Vagina (tissue), 2 donors: ENCODE measurements at places on chromosomes 13 and 19.

GRCh38 chr19:30882411-30883005 lies 466.7 kb downstream of the TSHZ3 start:
- no peak for DNase-seq
- H3K27ac ChIP-seq, result no peak overlapping the region

DNA sequence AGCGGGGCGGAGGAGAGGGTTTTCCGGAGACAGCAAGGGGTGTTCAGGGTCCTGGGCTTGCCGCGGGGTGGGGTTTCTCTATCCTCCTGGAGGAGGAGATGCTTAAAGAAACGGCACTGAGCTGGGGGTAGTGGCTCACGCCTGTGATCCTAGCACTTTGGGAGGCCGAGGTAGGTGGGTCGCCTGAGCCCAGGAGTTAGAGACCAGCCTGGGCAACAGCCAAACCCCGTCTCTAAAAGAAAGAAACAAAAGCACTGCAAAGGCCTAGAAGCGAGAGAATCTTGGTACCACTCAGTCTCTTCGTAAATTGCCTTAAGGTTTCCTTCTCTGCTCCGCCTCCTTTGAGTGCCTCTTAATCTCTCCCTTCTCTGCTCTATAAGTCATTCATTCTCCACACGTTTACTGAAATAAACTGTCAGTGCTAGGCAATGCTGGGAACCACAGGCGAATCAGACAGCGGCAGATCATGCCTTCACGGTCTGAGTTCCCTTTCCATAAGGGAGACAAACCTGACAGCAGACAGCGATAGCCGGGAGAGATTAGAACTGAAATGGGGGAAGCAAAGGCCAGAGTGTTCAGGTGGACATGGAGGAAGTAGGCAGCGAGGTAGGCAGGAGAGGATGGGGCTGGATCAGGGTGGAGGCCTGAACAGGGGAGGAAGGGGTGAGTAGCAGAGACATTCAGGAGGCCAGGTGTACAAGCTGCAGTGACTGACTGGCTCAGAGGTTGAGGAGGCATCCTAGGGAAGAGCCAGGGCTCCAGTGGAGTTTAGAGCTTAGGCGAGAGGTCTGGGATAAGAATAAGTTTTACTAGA lies 580 bp downstream of the EIF3K start:
- no peak for DNase-seq
- no peaks in the 10 kb centered on the region for H3K27me3 ChIP-seq
- peaks cover 20% of the 10 kb centered on the region for H3K4me1 ChIP-seq
- peak overlapping the region; percentile 82 for H3K4me3 ChIP-seq
- no peaks in the 10 kb centered on the region for H3K36me3 ChIP-seq

GRCh38 chr13:108560093-108560492 lies 69.3 kb upstream of the MYO16 start:
- no peak overlapping the region for H3K27ac ChIP-seq
- H3K4me1 ChIP-seq, result no peaks in the 10 kb centered on the region
- no peak for DNase-seq
- H3K27me3 ChIP-seq, result no peaks in the 10 kb centered on the region
- H3K4me3 ChIP-seq, result no peak overlapping the region

DNA sequence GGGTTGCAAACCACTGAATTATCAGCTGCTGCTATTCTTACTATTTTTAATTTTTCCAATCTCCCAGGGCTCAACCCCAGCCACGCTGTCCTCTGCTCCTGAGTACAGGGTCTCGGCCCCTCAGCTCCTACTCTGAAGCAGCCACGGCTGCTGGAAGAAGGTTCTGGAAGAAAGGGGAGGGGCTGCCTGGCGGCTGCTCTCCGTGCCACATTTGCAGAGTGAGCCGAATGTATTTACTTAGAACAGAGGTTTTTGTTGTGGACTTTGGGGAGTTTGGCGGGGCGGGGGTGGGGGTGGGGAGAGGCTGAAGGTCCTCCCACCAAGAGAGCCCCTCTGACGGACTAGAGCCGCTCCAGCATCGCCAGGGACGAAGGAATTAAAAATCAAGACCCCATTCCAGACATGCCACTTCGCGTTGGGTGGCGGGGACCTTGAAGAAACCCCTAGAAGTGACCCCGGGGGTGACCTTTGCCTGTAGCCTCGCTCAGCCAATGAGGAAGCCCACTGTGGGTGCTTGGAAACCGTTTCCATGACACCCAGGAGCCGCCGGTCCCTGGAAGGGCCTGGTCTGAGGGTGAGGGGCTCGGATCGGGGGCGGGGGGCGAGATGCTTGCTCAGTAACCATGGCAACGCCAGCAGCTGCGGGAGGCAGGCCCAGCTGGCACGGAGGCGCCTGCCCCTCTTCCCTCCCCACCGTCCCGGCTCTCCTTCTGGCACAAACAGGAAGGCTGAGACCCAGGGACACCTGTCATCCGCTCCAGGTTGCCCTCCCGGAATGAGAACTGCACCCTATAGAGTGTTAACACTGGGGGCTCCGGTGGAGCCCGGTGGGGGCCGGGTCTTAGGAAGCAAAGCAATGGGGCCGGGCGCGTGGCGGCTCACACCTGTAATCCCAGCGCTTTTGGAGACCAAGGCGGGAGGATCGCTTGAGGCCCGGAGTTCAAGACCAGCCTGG lies 54.2 kb upstream of the PTPRS start:
- no peak for DNase-seq
- no peaks in the 10 kb centered on the region for H3K4me1 ChIP-seq
- no peak overlapping the region for H3K4me3 ChIP-seq
- H3K36me3 ChIP-seq, result no peaks in the 10 kb centered on the region
